Natural killer cell treated with Interleukin-12 subunit alpha and Interleukin-12 subunit beta and Interleukin-15 and Interleukin-18, amount 100 ng/mL, for 72 hours (primary cell): ENCODE measurements at places on chromosomes 2 and 18.
A peak's percentile ranks its signal among the peaks of the same experiment; 100 is the strongest.

DNA sequence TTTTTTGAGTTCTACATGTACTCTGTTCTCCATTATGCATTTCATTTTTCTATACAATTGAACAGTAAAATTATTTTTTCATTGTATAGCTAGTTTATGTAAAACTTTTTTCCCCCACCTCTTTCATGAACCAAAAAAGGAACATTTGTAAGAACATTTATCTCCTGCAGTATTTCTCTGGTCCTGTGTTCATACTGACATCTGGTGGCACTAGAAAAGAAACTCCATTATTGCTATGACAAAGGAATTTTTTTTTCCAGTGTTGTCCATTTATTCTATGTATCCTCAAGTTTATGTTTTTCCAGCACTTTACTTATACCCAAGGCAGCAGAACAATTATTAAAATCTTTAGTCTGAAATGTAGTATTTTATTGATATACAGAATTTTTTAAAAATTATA is 27.4 kb upstream of the CHAC2 start:
- no peaks in the 10 kb centered on the region for H3K27me3 ChIP-seq
- no peak overlapping the region for H3K27ac ChIP-seq

DNA sequence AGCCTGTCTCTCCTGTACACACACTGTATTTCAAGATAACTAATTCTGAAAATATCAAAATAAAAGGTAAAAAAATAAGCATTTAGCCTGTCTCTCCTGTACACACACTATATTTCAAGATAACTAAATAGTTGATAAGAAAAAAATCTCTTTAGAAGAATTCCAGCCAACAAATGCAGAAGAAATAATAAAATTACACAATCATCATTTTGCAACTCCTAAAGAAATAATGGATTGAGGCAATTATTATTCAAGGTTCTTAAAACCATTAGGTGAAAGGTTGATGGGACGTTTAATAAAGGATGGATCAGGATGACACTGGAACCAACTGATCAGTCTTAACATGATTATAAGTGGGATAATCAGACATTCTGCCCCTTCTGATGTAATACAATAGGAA is 148.0 kb upstream of the FN1 start:
- no peak overlapping the region for H3K4me3 ChIP-seq
- no peaks in the 10 kb centered on the region for H3K36me3 ChIP-seq
- no peaks in the 10 kb centered on the region for H3K4me1 ChIP-seq
- H3K27ac ChIP-seq = no peak overlapping the region

- H3K27me3 ChIP-seq = no peaks in the 10 kb centered on the region
- H3K36me3 ChIP-seq = peaks cover 6% of the 10 kb centered on the region
- peak overlapping the region; percentile 95 for H3K4me3 ChIP-seq
- DNase-seq = no peak
- peaks cover 35% of the 10 kb centered on the region for H3K4me1 ChIP-seq
- H3K27ac ChIP-seq = peak overlapping the region; percentile 100
Observed at GRCh38 chr2:222656526-222657446, 894 bp upstream of the FARSB start.

GRCh38 chr2:197604117-197604860 is 71.1 kb downstream of the RFTN2 start:
- peaks cover 5% of the 10 kb centered on the region for H3K4me1 ChIP-seq
- H3K27ac ChIP-seq = no peak overlapping the region
- DNase-seq = no peak
- H3K4me3 ChIP-seq = no peak overlapping the region
- H3K27me3 ChIP-seq = peaks cover under 1% of the 10 kb centered on the region

DNA sequence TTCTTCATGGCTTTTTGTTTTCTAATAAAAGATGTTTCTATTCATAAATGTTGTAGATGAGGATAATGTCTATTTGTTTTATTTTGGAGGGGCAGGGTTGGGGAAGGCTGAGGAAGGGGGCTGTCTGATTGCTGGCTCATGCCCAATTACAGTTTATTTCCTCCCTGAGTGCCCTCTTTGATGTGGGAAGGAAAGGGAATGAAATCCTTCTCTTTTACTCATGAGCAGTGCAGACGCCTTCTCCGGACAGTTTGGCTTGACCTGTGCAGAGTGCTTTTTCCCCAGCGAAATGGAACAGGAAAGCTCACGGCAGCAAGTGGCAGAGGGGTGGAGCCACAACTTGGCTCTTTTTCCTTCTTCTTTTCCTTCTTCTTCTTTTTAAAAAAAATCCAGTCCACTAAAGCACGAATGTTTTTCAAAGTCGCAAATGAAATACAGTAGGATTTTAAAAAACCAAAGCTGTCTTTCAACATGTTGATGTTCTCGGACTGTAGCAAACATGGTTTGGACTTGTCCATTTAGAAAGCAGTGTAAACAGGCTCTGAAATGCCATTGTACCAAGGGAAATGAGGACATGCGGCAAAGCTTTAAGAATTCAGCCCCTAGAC is 34.5 kb downstream of the RAB31 start:
- peaks cover 17% of the 10 kb centered on the region for H3K27me3 ChIP-seq
- DNase-seq = no peak
- H3K36me3 ChIP-seq = no peaks in the 10 kb centered on the region
- H3K4me3 ChIP-seq = no peak overlapping the region
- H3K27ac ChIP-seq = no peak overlapping the region

GRCh38 chr2:381181-381580 is 93.3 kb upstream of the ALKAL2 start:
- no peak overlapping the region for H3K4me3 ChIP-seq
- H3K27me3 ChIP-seq = peaks cover 28% of the 10 kb centered on the region
- no peak for DNase-seq

GRCh38 chr2:152222975-152223637 is 47.5 kb upstream of the STAM2 start:
- no peak overlapping the region for H3K27ac ChIP-seq
- peaks cover 33% of the 10 kb centered on the region for H3K27me3 ChIP-seq
- H3K4me1 ChIP-seq = no peaks in the 10 kb centered on the region
- H3K4me3 ChIP-seq = no peak overlapping the region
- DNase-seq = no peak

- no peak for DNase-seq
- no peak overlapping the region for H3K4me3 ChIP-seq
- no peaks in the 10 kb centered on the region for H3K36me3 ChIP-seq
- H3K27ac ChIP-seq = no peak overlapping the region
- no peaks in the 10 kb centered on the region for H3K27me3 ChIP-seq
Observed at GRCh38 chr2:182548031-182548950, 121.5 kb upstream of the PDE1A start.

DNA sequence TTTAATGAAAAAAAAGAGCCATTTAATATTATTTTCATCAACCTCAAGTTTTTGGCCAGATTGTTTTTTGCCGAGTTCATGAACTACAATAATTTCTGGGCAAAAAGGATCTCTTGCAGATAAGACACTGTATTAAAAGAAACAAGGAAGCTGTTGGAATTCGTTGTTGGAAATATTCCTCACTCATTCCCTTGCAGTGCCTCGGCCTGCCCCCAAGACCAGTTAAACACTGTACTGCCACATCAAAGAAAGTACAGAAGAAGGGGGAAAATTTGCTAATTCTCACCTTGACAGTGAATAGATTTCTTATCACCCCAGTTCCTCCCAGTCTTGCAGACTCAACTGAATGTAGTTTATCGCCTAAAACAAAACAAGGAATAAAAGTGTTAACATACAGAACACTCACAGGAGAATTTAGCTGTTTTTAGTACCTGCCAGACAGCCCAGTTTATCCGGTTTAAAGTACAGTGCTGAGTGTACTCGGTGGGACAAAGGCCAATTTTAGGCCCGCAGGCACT is 1.2 kb downstream of the IDH1 start:
- peak overlapping the region; percentile 16 for H3K27ac ChIP-seq
- peaks cover 5% of the 10 kb centered on the region for H3K36me3 ChIP-seq
- no peaks in the 10 kb centered on the region for H3K27me3 ChIP-seq

DNA sequence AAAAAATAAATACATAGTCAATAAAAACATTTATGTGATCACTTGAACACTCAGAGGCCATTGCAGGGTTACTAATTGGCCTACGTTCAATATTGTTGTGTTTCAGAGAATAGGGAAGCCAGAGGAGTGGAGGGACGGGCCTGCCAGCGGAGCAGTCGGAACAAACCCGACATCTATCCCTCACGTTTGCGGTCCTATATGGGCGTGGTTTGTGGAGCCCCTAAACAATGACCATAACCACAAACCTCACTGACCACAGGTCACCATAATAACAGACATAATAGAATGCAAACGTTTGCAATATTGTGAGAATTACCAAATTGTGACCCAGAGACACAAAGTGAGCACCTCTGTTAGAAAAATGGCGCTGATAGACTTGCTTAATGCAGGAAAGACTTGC is 19.5 kb upstream of the ZNF516 start:
- no peaks in the 10 kb centered on the region for H3K36me3 ChIP-seq
- H3K27ac ChIP-seq = no peak overlapping the region
- no peak overlapping the region for H3K4me3 ChIP-seq
- peaks cover 10% of the 10 kb centered on the region for H3K27me3 ChIP-seq
- H3K4me1 ChIP-seq = peaks cover 14% of the 10 kb centered on the region
- no peak for DNase-seq

GRCh38 chr2:226777611-226778010 is 22.0 kb downstream of the IRS1 start:
- no peak overlapping the region for H3K4me3 ChIP-seq
- no peak overlapping the region for H3K27ac ChIP-seq
- DNase-seq = no peak

DNA sequence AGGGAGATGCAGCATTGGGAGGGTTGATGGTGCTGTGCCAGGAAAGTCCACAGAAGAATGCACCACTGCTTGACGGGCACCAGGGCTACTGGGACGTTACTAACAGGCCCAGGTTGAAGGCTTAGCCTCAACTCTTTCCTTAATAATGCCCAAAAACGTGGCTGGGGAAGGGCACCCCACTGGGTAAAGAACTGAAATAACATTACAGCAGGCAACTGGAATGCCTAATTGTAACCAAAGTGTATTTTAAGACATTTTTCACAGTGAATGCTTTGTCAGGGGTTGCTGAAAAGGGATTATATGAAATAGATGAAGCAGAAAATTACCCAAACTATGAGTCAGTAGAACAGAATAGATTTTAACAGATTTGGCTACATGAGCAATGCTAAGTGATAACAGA is 191.3 kb downstream of the CMPK2 start:
- H3K27ac ChIP-seq = no peak overlapping the region
- H3K4me3 ChIP-seq = no peak overlapping the region
- H3K27me3 ChIP-seq = peaks cover 4% of the 10 kb centered on the region
- no peaks in the 10 kb centered on the region for H3K36me3 ChIP-seq
- DNase-seq = no peak
